Activated CD4-positive, alpha-beta T cell treated with anti-CD3 and anti-CD28 coated beads for 36 hours (primary cell): ENCODE measurements at places on chromosomes 12 and 14.

- H3K4me1 ChIP-seq, result no peaks in the 10 kb centered on the region
- DNase-seq, result no peak
- no peak overlapping the region for H3K4me3 ChIP-seq
- H3K27ac ChIP-seq, result no peak overlapping the region
- no peaks in the 10 kb centered on the region for H3K36me3 ChIP-seq
- no peaks in the 10 kb centered on the region for H3K27me3 ChIP-seq
Observed at GRCh38 chr14:84770030-84770429, 759.9 kb upstream of the FLRT2 start.

- H3K27ac ChIP-seq, result no peak overlapping the region
- peaks cover 24% of the 10 kb centered on the region for H3K4me1 ChIP-seq
- H3K4me3 ChIP-seq, result no peak overlapping the region
Observed at GRCh38 chr14:38121320-38122020, 86.2 kb upstream of the SSTR1 start.

DNA sequence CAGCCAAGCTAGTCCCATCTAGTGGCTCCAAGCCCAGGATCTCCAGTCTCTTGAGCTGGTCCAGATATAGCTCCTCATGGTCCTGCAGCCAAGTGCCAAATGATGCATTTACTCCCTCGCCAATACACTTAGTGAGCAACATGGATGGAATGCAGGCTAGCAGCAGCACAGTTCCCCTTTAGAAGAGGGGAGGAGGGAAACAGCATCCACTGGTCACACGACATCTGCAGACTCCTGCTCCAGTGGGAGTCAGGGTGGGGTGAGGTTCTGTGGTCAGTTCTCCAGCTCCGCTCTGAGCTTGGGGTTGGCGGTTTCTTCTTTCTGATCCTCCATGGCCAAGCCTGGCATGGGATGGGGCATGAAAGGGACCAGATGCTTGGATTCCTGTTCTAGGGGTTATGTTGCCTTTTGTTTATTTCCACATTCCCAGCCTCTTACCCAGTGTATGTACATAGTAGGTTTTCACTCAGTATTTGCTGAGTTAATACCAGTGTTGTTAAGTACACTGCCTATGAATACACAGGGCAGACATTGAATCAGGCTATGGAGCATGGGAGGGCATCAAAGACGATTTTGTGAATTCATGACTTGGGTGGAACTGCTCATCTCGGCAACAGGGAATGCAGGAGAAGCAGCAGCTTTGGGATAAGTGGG is 57.3 kb downstream of the GALNT16 start:
- no peaks in the 10 kb centered on the region for H3K36me3 ChIP-seq
- H3K27ac ChIP-seq, result no peak overlapping the region
- no peaks in the 10 kb centered on the region for H3K4me1 ChIP-seq

GRCh38 chr12:113120670-113121370 is 14.7 kb downstream of the RASAL1 start:
- DNase-seq, result no peak
- H3K36me3 ChIP-seq, result no peaks in the 10 kb centered on the region
- no peak overlapping the region for H3K4me3 ChIP-seq
- H3K4me1 ChIP-seq, result no peaks in the 10 kb centered on the region
- no peaks in the 10 kb centered on the region for H3K27me3 ChIP-seq

GRCh38 chr12:639988-640387 is 23.3 kb downstream of the NINJ2 start:
- H3K27ac ChIP-seq, result peak overlapping the region; percentile 64
- H3K4me3 ChIP-seq, result no peak overlapping the region
- peaks cover 62% of the 10 kb centered on the region for H3K4me1 ChIP-seq

GRCh38 chr12:108438667-108439066 is 76.4 kb upstream of the FICD start:
- no peak for DNase-seq
- H3K27ac ChIP-seq, result no peak overlapping the region
- H3K36me3 ChIP-seq, result no peaks in the 10 kb centered on the region
- H3K4me1 ChIP-seq, result no peaks in the 10 kb centered on the region
- no peak overlapping the region for H3K4me3 ChIP-seq

- peaks cover 8% of the 10 kb centered on the region for H3K4me1 ChIP-seq
- no peak overlapping the region for H3K27ac ChIP-seq
- no peak for DNase-seq
- no peak overlapping the region for H3K4me3 ChIP-seq
- no peaks in the 10 kb centered on the region for H3K27me3 ChIP-seq
Observed at GRCh38 chr12:15592934-15593333, 196.3 kb downstream of the EPS8 start.

- no peaks in the 10 kb centered on the region for H3K36me3 ChIP-seq
- no peak overlapping the region for H3K27ac ChIP-seq
- peak overlapping the region; percentile 64 for H3K4me3 ChIP-seq
- peak; percentile 77 for DNase-seq
- H3K4me1 ChIP-seq, result peaks cover 24% of the 10 kb centered on the region
Observed at GRCh38 chr14:90060312-90060964, 1.4 kb upstream of the KCNK13 start.

- H3K4me1 ChIP-seq, result no peaks in the 10 kb centered on the region
- DNase-seq, result no peak
- no peaks in the 10 kb centered on the region for H3K27me3 ChIP-seq
- H3K4me3 ChIP-seq, result no peak overlapping the region
- no peak overlapping the region for H3K27ac ChIP-seq
Observed at GRCh38 chr12:1838994-1839365, 18.6 kb downstream of the LRTM2 start.

DNA sequence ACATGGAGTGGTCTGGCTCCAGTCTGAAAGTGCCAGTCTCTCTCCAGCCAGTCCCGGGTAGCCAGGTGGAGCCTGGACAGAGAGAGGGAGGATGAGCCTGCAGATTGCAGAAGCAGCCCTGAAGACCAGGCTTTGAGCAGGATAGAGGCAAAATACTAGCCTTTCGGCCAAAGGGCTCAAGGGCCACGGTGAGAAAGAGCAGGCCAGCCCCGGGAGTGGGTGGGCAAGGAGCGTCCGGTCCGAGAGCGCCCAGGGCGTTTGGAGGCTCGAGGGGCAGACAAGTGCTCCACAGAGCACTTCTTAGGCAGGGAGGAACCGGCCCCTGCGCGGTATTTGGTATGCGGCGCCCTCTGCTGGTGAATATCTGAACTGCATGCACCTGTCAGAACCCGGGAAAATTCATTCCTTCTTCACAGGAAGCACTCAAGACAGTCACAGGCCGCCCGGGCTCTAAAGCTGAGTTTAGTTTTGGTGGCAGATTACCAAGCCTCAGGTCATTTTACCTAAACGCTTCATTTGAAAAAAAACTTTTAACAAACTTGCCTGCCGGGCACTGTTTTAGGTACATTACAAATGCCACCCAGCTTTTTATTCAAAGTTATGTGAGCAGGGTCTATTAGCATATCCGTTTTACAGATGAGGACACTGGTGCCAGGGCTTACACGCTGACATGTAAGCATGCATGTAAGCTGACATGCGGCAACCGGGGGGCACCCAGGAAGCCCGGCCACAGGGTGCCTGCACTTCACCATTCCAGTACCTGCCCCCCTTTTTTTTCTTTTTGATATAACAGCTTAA is 21.0 kb upstream of the PSMC1 start:
- no peak overlapping the region for H3K4me3 ChIP-seq
- H3K36me3 ChIP-seq, result peaks cover 7% of the 10 kb centered on the region
- H3K27me3 ChIP-seq, result peaks cover 7% of the 10 kb centered on the region
- no peak overlapping the region for H3K27ac ChIP-seq
- no peaks in the 10 kb centered on the region for H3K4me1 ChIP-seq

DNA sequence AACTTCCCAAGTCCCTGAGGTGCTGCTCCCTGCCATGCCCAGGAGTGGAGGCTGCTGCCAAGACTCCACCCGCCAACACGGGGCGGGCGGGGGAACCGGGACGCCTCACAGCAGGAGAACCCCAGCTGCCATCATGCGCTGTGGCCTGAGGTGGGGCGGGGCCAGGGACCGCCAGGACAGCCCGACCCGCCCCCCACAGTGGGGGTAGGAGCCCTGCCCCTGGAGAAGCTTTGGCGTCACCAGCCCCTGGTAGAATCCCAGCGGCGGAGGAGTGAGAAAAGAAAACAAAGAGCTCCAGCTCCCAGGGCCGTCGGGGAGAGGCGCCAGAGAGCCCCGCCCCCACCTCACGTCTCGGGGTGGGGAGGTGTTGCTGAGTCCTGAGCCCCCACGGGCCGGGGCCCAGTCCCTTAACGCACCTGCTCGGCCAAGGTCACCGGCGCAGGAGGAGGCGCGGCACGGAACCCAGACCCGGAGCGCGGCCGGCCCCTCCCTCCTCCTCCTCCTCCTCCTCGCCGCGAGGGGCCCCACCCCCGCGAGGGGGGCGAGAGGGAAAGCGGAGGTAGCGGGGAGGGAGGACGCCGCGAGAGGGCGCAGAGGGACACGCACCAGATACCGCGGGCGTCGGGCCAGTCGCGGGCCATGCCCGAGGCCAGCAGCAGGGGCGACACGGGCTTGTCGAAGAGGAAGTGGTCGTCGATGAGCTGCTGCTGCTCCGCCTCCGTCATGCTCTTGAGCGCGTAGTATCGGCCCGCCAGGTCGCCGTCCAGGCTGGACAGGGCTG is 1.8 kb downstream of the CKB start:
- peak overlapping the region; percentile 39 for H3K4me3 ChIP-seq
- H3K36me3 ChIP-seq, result no peaks in the 10 kb centered on the region
- no peak overlapping the region for H3K27ac ChIP-seq

DNA sequence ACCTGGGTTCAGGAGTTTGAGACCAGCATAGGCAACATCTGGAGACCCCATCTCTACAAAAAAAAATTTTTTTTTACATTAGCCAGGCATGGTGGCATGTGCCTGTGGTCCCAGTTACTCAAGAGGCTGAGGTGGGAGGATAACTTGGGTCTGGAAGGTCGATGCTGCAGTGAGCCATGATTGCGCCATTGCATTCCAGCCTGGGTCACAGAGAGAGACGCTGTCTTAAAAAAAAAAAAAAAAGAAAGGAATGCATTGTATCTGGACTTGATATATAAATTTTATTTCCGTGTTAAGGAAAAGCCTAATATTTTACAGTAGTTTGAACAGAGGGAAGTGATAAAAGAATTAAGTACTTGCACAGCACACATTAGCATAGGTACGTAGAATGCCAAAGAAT is 97.2 kb downstream of the ZC3H14 start:
- no peaks in the 10 kb centered on the region for H3K4me1 ChIP-seq
- peaks cover 33% of the 10 kb centered on the region for H3K36me3 ChIP-seq
- no peak overlapping the region for H3K4me3 ChIP-seq
- no peaks in the 10 kb centered on the region for H3K27me3 ChIP-seq
- H3K27ac ChIP-seq, result no peak overlapping the region

- H3K4me1 ChIP-seq, result peaks cover 40% of the 10 kb centered on the region
- H3K4me3 ChIP-seq, result peak overlapping the region; percentile 92
- H3K27ac ChIP-seq, result peak overlapping the region; percentile 94
- H3K36me3 ChIP-seq, result peaks cover 37% of the 10 kb centered on the region
- DNase-seq, result peak; percentile 89
Observed at GRCh38 chr12:7108003-7108795, 815 bp downstream of the C1RL start.

DNA sequence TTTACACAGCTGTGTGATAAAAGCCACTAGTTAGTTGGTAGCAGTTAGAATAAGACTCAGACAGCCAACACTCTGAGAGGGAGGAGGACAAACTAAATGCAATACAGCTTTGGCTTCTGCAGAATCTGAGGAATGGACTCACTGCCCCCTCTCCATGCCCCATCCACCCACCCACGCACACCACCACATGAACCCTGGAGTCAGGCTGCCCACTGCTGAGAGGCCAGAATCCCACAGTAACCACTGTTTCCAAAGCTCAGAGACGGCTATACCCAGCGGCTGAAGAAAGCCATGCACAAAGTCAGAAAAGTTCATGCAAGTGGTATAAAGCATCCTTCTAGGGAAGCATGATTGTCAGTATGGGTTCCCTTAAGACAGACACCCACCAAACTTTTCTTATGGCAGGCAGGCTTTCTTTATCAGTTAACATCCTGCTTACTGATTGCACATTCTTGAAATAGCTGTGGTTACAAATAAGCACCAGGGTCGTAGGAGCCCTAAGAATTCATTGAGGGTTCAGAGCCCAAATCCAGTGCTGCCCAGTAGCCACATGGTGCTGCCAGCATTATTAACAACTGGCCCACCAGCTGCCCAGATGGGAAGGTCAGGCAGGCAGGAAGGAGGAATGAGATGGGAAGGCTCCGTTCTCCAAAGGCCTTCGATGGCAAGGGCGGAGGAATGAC is 61.5 kb downstream of the NT5DC3 start:
- DNase-seq, result no peak
- no peaks in the 10 kb centered on the region for H3K27me3 ChIP-seq
- H3K36me3 ChIP-seq, result peaks cover 46% of the 10 kb centered on the region

GRCh38 chr14:30297876-30298795 is 260.8 kb upstream of the G2E3 start:
- DNase-seq, result no peak
- H3K27ac ChIP-seq, result no peak overlapping the region
- H3K27me3 ChIP-seq, result peaks cover 8% of the 10 kb centered on the region

DNA sequence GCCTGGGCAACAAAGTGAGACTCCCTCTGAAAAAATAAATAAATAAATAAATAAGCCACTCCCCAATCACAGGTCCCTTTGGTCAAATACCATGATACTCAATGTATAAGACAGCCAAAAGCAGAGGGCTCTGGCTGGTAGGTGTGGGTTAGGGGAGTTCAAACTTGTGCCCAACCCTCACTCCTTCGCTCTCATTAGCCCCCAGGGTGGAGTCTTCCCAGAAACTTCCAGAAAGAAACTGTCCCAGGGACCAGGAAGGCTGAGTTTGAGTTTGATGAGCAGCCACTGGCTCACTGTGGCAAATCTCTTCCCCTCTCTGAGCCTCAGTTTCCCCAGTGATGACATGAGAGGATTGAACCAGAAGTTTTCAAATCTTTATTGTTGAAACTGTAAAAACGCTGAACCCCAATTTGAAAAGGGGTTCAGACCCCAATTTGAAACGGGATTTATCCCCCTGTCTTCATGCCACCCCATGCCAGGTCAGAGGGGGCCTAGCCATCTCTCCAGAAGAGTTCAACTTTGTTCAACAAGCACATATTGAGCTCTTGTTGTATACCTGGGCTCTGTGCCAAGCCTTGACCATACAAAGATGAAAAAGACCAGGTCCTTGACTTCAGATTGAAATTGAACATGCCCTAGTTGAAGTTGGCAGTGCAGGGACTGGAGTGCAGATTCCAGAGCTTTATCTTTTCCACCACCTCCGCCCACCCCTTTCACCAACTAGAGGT is 9.1 kb upstream of the FAM222A start:
- peaks cover 4% of the 10 kb centered on the region for H3K27me3 ChIP-seq
- DNase-seq, result no peak
- no peak overlapping the region for H3K27ac ChIP-seq
- no peaks in the 10 kb centered on the region for H3K4me1 ChIP-seq

- no peaks in the 10 kb centered on the region for H3K27me3 ChIP-seq
- H3K36me3 ChIP-seq, result peaks cover 95% of the 10 kb centered on the region
- DNase-seq, result peak; percentile 76
- H3K4me1 ChIP-seq, result peaks cover 82% of the 10 kb centered on the region
- peak overlapping the region; percentile 87 for H3K4me3 ChIP-seq
Observed at GRCh38 chr14:99260587-99261551, 11.1 kb downstream of the BCL11B start.

GRCh38 chr12:12837025-12837812 is 24.1 kb downstream of the DDX47 start:
- H3K4me3 ChIP-seq, result no peak overlapping the region
- peak overlapping the region; percentile 77 for H3K27ac ChIP-seq
- H3K4me1 ChIP-seq, result peaks cover 44% of the 10 kb centered on the region
- peaks cover 46% of the 10 kb centered on the region for H3K36me3 ChIP-seq

DNA sequence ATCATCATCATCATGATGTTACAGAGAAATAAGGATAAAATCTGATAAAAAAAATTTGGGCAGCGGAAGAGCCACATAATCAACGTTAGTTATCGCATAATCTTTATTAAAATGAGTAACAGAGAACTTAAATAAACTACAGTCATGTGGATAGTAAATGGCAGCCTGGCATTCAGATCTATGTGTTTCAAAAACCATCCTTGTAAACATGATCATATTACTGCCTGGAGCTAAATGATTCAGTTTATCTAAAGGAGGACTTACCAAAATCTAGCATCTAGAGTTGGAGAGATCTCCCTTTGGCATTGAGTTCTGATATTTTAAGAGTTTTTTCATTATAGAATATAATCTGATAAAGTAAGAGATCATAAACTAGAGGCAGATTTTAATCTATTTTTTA is 200.1 kb upstream of the MGAT4C start:
- H3K4me1 ChIP-seq, result no peaks in the 10 kb centered on the region
- H3K27me3 ChIP-seq, result no peaks in the 10 kb centered on the region
